ENCODE measurements at places on chromosomes 4 and X.

GRCh38 chr4:5206016-5206790 lies 154.9 kb downstream of the STK32B start:
- peak; percentile 84 for DNase-seq

DNA sequence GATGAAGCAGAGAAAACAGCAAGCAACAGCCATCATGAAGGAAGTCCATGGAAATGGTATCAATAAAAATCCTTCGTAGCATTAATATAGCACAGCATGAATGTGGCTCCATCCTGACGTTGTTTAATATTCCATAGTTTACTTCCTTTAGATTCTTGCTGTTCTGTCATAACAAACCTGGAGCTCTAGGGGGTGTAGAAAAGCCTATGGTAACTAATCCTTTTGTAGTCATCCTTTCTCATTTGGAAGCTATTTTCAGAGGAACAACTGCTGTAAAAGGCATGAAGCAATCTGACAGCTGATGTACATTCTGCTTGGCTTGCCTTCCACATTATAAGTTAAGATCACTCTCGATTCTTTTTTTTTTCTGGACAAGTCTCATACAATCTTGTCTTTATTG lies 914 bp downstream of the MYOZ2 start:
- no peak for DNase-seq

DNA sequence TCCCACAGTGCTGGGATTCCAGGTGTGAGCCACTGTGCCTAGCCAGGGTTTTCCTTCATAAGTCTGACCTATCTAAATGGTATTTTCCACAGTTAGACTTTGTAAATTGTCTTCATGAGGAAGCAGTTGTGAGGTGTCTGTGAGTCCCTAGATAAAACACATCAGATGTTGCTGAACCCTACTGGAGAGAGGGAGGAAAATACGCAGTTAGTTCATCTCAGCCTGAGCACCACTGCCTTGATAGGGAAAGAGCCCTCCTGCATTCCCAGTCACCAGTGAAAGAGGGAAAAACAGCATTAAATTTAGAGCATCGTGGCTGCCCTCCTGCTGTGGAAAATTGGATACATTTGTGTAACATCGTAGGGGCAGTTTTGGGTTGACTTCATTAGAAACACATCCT lies 31.7 kb upstream of the CLDN34 start:
- no peak for DNase-seq

DNA sequence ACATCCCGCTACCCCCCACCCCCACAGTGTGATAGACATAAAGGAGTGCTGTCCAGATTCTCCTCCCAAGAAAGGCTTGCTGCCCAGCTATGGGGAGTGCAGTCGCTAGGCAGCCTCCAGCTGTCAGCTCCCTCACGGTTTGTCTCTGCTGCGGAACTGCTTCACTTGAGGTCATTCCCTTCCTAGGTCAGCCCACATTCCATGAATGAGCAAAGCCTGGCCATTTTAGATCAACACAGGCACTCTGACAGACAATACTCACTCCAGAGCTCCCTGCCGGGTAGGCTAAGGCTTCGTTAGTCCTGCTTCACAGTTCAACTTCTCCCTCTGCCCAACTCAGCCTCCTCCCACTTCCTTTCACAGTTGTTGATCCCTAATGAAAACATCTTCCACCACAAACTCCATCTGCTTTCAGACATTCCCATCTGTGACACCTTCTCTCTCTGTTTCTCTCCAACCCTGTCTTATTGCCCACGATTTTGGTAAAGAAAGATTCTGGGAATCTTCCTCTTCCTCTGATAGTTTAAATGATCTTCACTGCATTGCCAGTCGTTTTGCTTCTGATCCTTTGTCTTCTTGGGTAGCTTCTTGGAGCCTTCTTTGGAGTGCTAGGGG lies 318.9 kb upstream of the F9 start:
- no peak for DNase-seq

DNA sequence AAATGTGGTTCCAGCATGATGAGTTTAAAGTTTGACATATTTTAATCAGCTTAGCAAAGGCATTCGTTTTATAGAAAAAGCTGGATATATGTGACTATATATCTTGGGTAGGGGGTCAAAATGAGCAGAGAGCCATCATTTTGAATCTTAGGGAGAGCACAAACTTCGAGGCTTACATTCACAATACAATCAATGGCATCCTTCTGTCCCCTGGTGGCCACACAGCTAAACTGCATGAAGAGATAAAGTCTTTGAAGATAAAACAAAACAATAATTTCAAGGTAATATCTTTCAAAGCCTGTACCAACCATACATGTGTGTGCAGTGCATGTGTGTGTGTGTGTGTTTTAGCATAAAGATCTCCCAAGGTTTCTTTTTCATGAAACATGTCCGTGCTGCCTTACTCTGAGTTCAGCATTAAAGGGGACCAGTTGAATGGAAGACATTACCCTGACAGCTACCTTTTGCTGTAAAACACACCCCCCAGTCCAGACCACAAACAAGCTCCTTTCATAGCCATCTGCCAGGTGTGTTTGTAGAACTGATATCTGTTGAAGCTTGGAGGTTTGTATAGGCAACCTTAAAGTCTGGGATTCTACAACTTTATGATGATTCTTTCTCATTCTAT lies 22.0 kb downstream of the DYNLT3 start:
- no peak for DNase-seq

GRCh38 chrX:11421805-11422524 lies 128.8 kb downstream of the AMELX start:
- DNase-seq, result no peak

Measured in fibroblast of skin of left quadriceps (primary cell).